Stimulated activated CD4-positive, alpha-beta T cell treated with anti-CD3 and anti-CD28 coated beads, Interleukin-2, amount 100 ng/mL, for 48 hours (primary cell): ENCODE measurements at places on chromosomes 16 and 17.

- no peak for DNase-seq
Observed at GRCh38 chr16:79867425-79867997, 267.0 kb upstream of the MAF start.

- no peak for DNase-seq
Observed at GRCh38 chr17:64974750-64975317, 55.6 kb upstream of the LRRC37A3 start.

- DNase-seq = no peak
Observed at GRCh38 chr17:42190491-42191274, 3.6 kb downstream of the GHDC start.

GRCh38 chr17:35981908-35982330, 622 bp upstream of the CCL16 start:
- DNase-seq = no peak

DNA sequence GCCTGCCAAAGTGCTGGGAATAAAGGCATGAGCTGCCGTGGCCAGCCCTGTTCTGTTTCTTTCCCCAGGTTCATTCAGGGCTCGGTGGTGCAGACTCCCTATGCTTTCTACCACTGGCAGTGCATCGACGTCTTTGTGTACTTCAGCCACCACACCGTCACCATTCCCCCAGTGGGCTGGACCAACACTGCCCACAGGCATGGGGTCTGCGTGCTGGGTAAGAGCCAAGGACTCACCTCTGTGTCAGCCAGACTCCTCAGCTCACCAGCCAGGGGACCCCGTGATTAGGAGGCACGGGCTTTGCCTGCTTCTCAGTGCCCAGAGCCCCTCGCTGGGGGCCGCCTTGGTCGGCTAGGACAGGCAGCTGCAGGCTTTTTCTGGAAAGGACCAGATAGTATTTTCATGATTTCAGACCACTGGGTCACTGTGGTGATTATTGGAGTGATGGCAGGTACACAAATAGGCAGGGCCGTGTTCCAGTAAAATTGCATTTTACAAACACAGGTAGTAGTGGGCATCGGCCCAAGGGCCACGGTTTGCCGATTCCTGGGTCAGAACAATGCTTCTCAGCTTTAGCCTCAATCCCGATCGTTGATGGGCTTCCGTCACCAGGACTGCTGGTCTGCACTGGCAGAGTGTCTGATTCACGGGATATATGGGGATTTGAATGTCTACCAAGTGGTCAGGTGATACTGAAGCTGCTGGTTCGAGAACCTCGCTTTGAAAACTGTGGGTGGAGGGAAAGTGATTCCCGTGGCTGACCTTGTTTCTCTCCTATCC, 5.0 kb downstream of the ENGASE start:
- DNase-seq = no peak

DNA sequence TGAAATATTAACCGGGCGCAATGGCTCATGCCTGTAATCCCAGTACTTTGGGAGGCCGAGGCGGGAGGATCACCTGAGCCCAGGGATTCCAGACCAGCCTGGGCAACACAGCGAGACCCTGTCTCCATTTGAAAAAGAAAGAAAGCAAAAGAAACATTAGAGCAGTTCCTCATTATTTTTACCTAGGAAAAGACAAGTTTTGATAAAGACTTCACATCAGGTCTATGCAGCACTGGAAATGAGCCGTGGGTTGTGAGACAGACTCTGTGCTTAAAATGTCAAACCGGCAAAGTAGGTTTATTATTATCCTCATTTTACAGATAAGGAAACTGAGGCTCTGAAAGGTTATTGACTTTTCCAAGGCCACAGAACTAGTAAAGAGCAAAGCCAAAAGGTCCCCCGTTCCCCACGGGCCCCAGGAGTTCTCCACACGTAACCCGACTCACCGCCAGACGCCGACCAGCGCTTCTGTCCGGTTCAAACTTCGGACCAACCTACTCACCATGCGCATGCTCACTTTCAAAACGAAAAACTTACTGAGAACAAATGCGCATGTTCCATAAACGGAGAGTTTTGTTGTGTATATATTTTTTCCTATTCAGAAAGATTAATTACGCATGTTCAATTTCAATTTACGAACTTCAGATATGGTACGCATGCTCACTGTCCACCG, 356 bp downstream of the TUBD1 start:
- no peak for DNase-seq

- DNase-seq = no peak
Observed at GRCh38 chr16:78768718-78769117, 669.3 kb downstream of the WWOX start.

DNA sequence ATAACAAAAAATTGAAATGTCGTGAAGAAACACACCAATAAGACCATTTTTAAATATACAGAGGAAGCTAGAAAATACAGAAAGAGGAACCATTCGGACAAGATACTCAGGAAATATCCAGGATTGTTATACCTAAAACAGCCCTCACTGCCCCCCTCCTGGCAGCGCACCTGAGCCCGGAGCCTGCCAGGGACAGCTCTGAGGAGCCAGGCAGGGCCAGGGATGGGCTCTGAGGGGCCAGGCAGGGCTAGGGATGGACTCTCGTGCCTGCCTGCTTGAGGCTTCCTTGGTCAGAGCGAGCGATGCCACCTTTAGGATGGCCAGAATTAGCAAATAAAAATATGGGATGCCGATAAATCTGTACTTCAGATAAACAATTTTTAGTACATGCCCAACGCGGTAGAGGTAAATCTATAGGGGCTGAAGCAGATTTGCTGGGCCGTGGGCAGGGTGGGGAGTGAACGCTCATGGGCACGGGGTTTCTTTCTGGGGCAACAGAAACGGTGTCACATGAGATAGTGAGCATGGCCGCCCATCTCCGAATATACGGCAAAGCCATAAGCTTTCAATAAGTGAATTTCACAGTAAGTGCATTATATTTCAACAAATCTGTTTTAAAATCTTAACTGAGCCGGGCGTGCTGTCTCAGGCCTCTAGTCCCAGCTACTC, 18.2 kb upstream of the CSNK1D start:
- no peak for DNase-seq
